ENCODE measurements at places on chromosomes 12 and 14. TPM values are rescaled to one million over a fixed set of nuclear protein-coding genes. Genes with fewer than 3 reads are reported as not detected.

DNA sequence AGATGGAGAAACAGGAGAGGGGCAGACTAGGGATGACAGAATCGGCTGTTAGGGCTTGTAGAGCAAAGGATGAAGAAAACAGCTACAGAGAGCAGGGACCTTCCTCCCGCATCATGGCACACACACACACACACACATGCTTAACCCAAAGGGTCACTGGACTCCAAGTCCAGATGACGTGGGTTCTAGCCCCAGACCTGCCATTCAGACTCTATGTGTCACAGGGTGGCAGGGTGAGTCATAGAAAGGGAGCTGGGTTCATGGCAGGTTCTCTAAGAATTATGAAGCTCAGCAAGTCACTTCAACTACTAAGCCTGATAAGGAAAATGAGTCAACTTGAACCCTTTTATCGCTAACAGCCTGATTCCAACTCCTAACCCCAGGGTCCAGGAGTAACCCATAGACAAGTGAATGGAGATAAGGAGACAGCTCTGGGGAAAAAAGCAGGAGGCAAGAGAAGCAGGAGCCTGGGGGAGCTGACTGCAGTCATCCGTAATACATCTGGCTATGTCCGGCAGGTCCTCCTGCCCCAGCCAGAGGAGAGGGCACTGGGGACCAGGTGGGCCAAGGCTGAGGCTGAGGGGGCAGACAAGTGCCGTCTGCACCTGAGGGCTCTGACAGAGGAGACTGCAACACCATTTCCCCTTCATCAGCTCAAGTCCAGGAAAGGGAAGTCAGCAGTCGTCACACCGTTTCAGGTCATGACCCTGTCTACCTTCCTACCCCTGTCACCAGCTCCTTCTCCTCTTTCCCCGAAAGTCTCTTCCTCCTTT lies 3.6 kb upstream of the TNFRSF1A start:
- peaks cover 53% of the 10 kb centered on the region for H3K4me1 ChIP-seq
- no peak overlapping the region for H3K27ac ChIP-seq
- H3K4me3 ChIP-seq, result peak overlapping the region; percentile 11
- no peaks in the 10 kb centered on the region for H3K36me3 ChIP-seq
- no peaks in the 10 kb centered on the region for H3K27me3 ChIP-seq
- DNase-seq, result no peak

DNA sequence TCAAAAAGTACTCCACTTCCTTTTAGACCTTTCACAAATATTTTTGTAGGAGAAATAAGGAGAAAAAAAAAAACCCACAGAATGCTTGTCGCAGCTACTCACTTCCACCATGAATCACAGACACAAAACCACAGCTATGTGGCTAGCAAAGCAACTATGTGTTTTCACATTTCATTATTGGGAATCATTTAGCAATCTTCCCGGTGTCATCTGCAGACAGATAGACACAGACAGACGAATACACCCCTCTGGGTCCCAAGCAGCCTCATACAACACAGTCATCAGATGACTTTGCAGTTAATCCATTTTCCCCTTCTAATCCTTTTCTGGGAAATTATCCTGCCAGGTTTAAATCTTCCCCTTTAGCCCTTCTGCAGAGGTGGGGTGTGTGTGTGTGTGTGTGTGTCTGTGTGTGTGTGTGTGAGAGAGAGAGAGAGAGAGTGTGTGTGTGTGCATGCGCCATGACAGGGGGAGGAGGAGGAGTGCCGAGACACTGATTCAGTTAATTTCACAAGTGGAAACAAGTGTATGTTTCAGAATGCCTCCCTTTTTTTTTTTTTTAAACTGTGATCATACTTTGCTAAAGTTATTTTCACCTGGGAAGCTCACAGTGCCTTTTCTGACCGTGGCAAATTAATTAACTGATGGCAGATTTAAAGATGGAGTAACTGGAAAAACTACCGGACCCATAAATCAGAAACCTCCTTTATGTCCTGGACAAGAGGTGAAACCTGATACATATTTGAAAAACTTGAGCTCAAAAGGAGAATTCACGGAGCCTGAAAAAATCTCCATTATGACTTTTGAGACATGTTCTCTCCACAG lies 39.9 kb downstream of the LTBP2 start:
- H3K27ac ChIP-seq, result no peak overlapping the region
- H3K36me3 ChIP-seq, result no peaks in the 10 kb centered on the region
- H3K4me1 ChIP-seq, result peaks cover 39% of the 10 kb centered on the region
- DNase-seq, result no peak
- H3K4me3 ChIP-seq, result no peak overlapping the region

OAS2 gene
- total RNA-seq, result 40.1 TPM

DNA sequence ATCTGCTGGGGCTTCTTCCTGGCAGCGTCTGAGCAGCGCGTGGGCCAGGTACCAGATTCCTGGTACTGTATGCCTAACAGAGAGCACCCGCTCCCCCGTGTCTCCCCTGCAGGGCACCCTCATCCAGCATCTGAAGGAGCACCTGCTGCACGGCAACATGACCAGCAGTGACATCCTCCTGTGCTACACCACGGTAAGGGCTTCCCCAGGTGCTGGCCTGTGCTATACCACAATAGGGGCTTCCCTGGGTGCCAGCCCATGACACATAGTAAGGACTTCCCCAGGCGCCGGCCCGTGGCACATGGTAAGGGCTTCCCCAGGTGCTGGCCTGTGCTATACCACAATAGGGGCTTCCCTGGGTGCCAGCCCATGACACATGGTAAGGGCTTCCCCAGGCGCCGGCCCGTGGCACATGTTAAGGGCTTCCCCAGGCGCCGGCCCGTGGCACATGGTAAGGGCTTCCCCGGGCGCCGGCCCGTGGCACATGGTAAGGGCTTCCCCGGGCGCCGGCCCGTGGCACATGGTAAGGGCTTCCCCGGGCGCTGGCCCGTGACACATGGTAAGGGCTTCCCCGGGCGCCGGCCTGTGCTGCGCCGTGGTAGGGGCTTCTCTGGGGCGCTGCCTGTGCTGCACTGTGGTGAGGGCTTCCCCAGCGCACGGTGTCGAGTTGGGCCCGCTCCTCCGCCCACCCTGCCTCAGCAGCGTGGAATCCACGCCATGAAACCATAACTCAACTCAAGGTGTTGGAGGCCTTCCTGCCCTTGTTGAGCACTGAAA lies 49.3 kb downstream of the AACS start:
- no peak for DNase-seq
- H3K4me1 ChIP-seq, result no peaks in the 10 kb centered on the region
- no peaks in the 10 kb centered on the region for H3K27me3 ChIP-seq
- no peaks in the 10 kb centered on the region for H3K36me3 ChIP-seq
- no peak overlapping the region for H3K4me3 ChIP-seq
- H3K27ac ChIP-seq, result no peak overlapping the region

DNA sequence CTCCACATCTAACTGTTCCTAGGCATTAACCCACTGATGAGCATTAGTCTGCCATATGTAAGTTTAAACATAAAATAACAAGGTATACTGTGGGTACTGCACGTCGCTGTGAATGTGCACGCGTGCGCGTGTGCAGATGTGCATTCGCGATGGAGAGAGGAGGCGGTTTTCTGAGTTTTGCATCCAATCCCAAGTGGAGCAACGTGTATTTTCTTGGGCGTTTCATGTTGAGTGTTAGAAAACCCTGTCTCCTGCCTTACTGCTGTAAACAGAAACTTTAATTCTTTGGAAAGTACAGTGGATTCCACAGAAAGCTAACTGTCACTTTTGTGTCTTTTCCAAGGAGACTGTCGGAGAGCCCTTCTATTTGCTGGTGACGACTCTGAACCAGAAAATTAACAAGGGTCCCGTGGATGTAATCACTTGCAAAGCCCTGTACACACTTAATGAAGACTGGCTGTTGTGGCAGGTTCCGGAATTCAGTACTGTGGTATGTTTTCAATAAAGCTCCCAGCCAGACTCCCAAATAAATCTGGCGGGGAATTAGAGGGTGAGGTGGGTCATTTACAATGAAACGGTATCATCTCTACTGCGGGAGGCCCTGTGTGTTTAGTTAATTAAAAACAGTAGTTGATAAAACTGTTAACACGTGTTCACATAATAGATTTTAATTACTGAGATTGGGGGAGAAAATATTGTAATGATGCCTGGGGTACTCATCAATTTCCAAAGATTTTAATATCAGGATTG lies 116.5 kb downstream of the PLXNC1 start:
- H3K4me1 ChIP-seq, result peaks cover 24% of the 10 kb centered on the region

GRCh38 chr12:11876307-11876706 lies 194.4 kb upstream of the BCL2L14 start:
- no peaks in the 10 kb centered on the region for H3K27me3 ChIP-seq
- H3K36me3 ChIP-seq, result no peaks in the 10 kb centered on the region
- peaks cover 16% of the 10 kb centered on the region for H3K4me1 ChIP-seq

GRCh38 chr12:132669166-132669879 lies 17.8 kb downstream of the POLE start:
- no peak overlapping the region for H3K4me3 ChIP-seq
- DNase-seq, result no peak
- H3K36me3 ChIP-seq, result peaks cover 11% of the 10 kb centered on the region
- H3K4me1 ChIP-seq, result no peaks in the 10 kb centered on the region
- H3K27ac ChIP-seq, result no peak overlapping the region

TRPV4 gene
- not detected for total RNA-seq

- H3K4me3 ChIP-seq, result no peak overlapping the region
Measured at GRCh38 chr14:70021548-70022220, 142.5 kb downstream of the SMOC1 start.

HSPB8 gene
- total RNA-seq, result not detected

GRCh38 chr12:94740601-94741362 lies 90.4 kb upstream of the TMCC3 start:
- H3K4me1 ChIP-seq, result no peaks in the 10 kb centered on the region
- H3K27ac ChIP-seq, result no peak overlapping the region
- no peak overlapping the region for H3K4me3 ChIP-seq
- H3K36me3 ChIP-seq, result no peaks in the 10 kb centered on the region
- DNase-seq, result no peak

GRCh38 chr14:54127526-54127925 lies 170.9 kb upstream of the BMP4 start:
- no peaks in the 10 kb centered on the region for H3K27me3 ChIP-seq
- no peaks in the 10 kb centered on the region for H3K36me3 ChIP-seq
- no peaks in the 10 kb centered on the region for H3K4me1 ChIP-seq
- no peak for DNase-seq
- H3K27ac ChIP-seq, result no peak overlapping the region
- H3K4me3 ChIP-seq, result no peak overlapping the region

DNA sequence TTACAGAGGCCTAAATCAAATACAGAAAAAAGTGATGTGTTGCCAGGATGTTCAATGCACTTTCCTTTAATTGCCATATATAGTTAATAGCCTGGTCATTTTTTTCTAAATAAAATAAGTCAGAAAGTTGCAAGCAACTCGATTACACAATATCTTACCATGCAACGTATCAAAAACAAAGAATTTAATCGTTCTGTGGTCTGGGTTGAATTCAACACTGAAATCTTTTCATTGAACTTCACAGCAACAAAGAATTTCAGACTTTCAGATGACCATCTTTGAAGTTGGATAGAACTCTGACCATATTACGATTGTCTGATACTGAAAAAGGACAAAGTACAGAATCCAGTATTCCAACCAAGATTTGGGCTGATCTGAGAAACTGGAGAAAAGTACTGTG lies 231.9 kb downstream of the SLC25A21 start:
- H3K4me3 ChIP-seq, result no peak overlapping the region
- no peaks in the 10 kb centered on the region for H3K27me3 ChIP-seq
- DNase-seq, result no peak
- H3K36me3 ChIP-seq, result no peaks in the 10 kb centered on the region

DNA sequence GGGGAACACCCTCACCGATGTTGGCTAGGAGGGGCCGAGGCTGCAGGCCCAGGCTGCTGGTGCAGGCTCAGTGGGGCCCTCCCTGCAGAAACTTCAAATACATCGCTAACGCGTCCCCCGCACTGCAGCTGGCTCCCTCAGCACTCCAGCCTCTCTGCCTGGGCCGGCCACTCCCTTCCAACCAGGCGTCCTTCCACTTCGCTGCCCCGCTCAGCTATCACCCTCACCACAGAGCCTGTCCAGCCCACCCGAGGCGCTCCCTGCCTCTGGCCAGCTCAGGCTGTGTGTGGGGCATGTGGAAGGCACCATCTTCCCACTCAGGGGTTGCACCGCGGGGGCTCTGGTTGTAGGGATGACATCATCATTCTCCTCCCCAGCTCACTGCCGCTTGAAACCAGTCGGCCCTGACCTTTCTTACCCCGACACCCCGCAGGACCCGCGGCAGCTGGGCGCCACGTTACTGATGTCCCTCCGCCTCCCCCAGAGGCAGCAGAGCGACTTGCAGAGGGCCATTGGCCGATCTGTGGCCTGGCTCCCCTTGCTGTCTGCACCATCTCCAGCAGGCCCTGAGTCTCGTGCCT lies 199.9 kb upstream of the RTL1 start:
- no peaks in the 10 kb centered on the region for H3K36me3 ChIP-seq
- no peak overlapping the region for H3K27ac ChIP-seq
- H3K4me1 ChIP-seq, result no peaks in the 10 kb centered on the region

DNA sequence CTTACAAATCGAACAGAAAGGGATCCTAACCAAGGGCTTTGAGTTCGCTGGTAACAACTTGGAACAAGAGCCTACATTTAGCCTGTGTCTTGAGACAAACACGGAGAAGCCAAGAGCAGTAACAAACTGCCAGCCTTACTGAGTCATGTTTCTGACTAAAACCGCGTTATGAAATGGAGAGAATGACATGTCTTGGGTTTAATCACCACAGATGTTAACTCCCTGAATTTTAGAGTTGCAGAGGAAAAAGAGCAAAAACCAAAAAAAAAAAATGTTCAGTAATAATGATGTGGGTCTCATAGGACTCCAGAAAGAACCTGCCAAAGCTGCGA lies 1.0 kb downstream of the BLTP3B start:
- peak overlapping the region; percentile 89 for H3K4me3 ChIP-seq
- no peaks in the 10 kb centered on the region for H3K36me3 ChIP-seq
- H3K4me1 ChIP-seq, result peaks cover 13% of the 10 kb centered on the region
- no peak for DNase-seq
- peak overlapping the region; percentile 89 for H3K27ac ChIP-seq
- H3K27me3 ChIP-seq, result no peaks in the 10 kb centered on the region

CATSPERB gene
- 1.1 TPM for total RNA-seq

- no peak overlapping the region for H3K4me3 ChIP-seq
- no peaks in the 10 kb centered on the region for H3K36me3 ChIP-seq
- DNase-seq, result no peak
- no peaks in the 10 kb centered on the region for H3K4me1 ChIP-seq
- no peak overlapping the region for H3K27ac ChIP-seq
- H3K27me3 ChIP-seq, result no peaks in the 10 kb centered on the region
Measured at GRCh38 chr12:7369274-7369729, 65.4 kb downstream of the ACSM4 start.

- no peaks in the 10 kb centered on the region for H3K36me3 ChIP-seq
- H3K27me3 ChIP-seq, result no peaks in the 10 kb centered on the region
- H3K4me1 ChIP-seq, result no peaks in the 10 kb centered on the region
- H3K27ac ChIP-seq, result no peak overlapping the region
- no peak overlapping the region for H3K4me3 ChIP-seq
Measured at GRCh38 chr12:117236456-117237001, 46.3 kb upstream of the FBXO21 start.

DNA sequence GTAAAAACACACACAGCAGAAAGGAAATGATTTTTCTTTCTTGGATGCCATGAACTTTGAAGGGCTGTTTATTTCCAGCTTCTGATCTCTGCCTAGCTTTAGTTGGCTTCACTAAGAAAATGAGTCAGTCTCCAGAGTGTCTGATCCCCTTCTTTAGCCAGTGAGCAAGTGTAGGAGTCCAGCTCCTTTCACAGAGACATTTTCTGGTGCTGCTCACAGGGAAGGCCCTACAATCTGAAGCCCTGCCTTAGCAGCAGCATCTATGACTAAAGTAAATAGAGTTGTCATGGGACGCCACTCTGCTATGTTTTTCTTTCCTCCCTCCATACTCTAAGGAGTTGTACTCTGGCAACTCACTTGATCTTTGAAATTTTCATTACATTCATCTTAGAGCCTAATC lies 103.5 kb downstream of the RPAP3 start:
- no peaks in the 10 kb centered on the region for H3K36me3 ChIP-seq
- no peak overlapping the region for H3K4me3 ChIP-seq
- H3K27ac ChIP-seq, result no peak overlapping the region

- no peaks in the 10 kb centered on the region for H3K36me3 ChIP-seq
- H3K4me3 ChIP-seq, result no peak overlapping the region
- no peak overlapping the region for H3K27ac ChIP-seq
Measured at GRCh38 chr12:67085699-67086098, 183.5 kb upstream of the CAND1 start.
